A549 treated with CORT108297 at 1 μM for 4 hours (cell line): ENCODE measurements at places on chromosomes 5 and 9. TPM values are rescaled to one million over a fixed set of nuclear protein-coding genes. Genes with fewer than 3 reads are reported as not detected.

IFNB1 gene
- 0.15 TPM in 1 of 5 replicates, not detected in the others for total RNA-seq

GABRA6 gene
- not detected in 5 replicates for total RNA-seq

PHF24 gene
- total RNA-seq: 0.03 to 0.18 TPM (median 0.10 TPM) in 5 replicates

TMOD1 gene
- total RNA-seq: 2.3 to 2.9 TPM (median 2.5 TPM) in 5 replicates

IRX1 gene
- total RNA-seq: not detected in 5 replicates

LECT2 gene
- not detected in 5 replicates for total RNA-seq

SLC46A2 gene
- total RNA-seq: 0.02 TPM in 1 of 5 replicates, not detected in the others

ASPN gene
- total RNA-seq: not detected in 5 replicates

CAVIN4 gene
- total RNA-seq: 0.38 to 0.58 TPM (median 0.48 TPM) in 5 replicates

NUTM2G gene
- 0.03 TPM in 1 of 5 replicates, not detected in the others for total RNA-seq

TMEM171 gene
- 4.8 to 7.5 TPM (median 6.2 TPM) in 5 replicates for total RNA-seq
